Effector CD4-positive, alpha-beta T cell (primary cell): ENCODE measurements at places on chromosomes 5 and 9.

DNA sequence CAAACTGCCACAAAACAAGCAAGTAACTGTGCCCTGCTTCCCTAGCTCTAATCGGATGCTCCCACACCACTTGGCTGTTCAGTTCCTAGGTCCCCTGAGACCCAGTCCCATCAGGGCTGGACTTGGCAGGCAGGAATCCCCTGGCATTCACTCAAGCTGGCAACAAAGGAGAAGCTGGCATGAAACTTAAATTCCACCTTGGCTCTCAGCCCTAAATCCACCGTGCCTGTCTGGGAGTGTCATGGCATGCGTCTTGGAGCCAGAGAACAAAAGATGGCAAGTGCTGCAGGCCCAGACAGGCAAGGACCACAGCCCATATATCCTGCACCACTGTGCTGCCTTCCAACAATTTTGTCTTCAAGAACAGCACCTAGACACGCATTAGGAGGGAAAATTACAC is 38.2 kb downstream of the ETF1 start:
- DNase-seq: no peak

- no peak for DNase-seq
These were observed 1019.5 kb upstream of the SEMA6A start for GRCh38 chr5:117594166-117594565.

DNA sequence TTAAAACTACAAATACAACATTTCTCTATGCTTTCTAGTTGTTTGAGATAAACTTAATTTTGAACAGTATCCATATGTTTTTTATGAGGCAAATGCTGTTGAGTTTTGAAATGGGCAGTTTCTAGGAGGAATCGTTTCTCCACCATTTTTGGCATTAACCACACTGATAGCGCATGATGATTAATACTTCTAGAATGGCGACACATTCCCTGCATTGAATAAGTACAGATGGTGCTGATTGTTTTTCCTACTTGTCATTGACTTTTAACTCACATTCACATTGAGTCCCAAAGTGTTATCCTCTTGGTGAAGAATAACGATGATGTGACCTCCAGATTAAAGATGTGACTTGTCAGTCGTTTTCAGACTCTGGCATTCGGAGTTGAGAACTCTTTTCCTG is 6.5 kb upstream of the CCDC192 start:
- DNase-seq: no peak

- DNase-seq: no peak
These were observed 420.8 kb upstream of the GRAMD2B start for GRCh38 chr5:126002222-126002897.

- DNase-seq: no peak
These were observed 1.9 kb upstream of the DAP start for GRCh38 chr5:10762776-10763500.

GRCh38 chr9:89395931-89396710 is 77.8 kb downstream of the SECISBP2 start:
- DNase-seq: no peak

- no peak for DNase-seq
These were observed 364.6 kb upstream of the TRPC7 start for GRCh38 chr5:136729901-136730355.

DNA sequence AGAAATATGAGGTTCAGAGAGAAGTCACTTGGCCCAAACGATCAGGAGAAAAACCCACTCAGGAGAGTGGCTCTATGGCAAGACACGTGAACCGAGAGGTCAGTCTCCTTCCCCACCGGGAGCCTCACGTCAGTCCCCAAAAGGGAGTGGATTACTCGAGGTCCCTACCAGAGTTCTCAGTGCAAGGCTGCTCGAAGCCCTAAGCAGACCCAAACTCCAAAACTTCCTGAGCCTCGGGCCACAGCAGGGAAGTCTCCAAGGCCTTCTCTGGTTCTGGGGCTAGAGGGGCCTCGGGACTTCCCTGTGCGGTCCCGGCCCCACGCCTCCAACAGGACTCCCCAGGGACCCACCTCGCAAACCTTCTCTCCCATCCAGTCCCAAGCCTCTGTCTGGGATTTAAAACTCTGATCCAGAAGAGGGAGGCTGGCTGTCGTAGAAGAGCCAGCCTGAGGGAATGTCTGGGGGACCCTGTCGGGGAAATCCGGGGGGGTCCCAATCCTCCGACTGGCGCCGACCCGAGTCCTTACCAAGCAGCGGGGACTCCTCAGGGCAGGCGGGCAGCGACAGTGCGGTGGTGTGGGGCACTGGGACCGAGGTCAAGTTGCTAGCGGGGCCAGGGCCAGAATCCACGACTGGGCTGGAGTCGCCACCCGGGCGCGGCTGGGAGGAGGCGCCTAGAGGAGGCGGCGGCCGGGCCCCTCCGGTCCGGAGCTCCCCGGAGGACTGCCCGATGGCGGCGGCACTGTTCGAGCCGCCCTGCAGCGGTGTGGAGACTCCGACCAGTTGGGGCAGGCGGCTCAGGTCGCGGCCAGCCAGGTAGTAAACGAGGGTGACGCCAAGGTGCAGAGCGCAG is 679 bp downstream of the B4GALT1 start:
- DNase-seq: no peak

DNA sequence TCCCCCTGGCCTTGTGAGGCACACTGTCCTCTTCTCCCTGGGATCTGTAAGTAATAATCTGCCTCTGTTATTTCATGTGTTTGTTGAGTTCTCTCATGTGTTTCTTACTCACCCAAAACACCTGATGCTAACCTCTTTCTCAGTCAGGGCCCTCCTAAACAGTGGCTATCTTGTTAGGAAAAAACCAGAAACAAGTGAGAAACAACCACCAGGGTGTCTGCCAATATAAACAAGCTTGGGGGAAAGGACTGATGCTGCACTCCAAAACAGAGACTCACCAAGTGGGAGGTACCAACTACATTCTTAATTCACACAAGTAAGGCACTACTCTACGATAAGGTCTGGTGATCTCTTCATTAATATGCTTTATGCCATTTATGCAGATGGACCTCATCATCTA is 564.4 kb downstream of the SEMA5A start:
- no peak for DNase-seq

DNA sequence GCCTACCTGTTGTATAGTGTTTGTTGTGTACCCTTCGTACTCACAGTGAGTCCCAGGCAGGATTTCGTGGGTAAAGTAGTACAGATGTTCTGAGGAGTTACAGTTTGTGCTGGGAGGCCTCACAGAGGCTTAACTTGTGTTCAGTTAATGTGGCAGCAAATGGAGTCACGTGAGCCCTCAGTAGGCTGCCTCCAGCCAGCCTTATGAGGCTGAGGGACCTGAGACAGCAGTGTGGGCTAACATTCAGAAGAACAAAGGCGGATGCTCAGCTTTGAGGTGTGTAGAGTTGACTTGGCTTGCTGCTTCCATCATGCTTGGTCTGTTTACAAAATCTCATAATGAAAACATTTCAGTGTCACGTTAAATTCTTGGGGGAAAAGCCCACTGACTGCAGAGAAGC is 118.1 kb downstream of the TRIO start:
- no peak for DNase-seq

- no peak for DNase-seq
These were observed 4.6 kb upstream of the TRAF2 start for GRCh38 chr9:136881691-136882108.

GRCh38 chr9:108434502-108434901 is 421.3 kb downstream of the ACTL7B start:
- DNase-seq: no peak

GRCh38 chr9:16637218-16637617 is 233.3 kb downstream of the BNC2 start:
- no peak for DNase-seq

- no peak for DNase-seq
These were observed 5.0 kb downstream of the FAM163B start for GRCh38 chr9:133604214-133604613.

- DNase-seq: no peak
These were observed 39.0 kb upstream of the ZSWIM6 start for GRCh38 chr5:61293071-61293470.

GRCh38 chr5:4576908-4577307 is 563.2 kb upstream of the ADAMTS16 start:
- no peak for DNase-seq

DNA sequence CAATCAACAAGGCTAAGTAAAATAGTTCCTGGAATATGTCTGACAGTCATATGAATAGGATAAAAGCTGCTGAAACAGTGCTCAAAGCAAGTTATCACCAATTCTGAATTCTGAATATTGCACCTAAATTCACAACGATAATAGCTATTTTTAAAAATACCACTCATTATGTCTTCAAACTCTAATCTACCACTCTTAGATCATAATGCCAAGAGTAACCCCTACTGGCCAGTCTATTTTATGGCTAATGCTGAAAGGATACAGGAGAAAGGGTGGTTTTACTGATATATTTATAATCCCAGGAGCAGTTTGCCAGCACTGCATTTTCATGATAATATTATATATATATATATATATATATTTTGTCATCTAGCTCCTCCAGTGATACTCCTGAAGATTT is 232.8 kb downstream of the PDE4D start:
- DNase-seq: no peak

GRCh38 chr9:97557606-97558095 is 56.2 kb downstream of the TMOD1 start:
- no peak for DNase-seq

- no peak for DNase-seq
These were observed 12.9 kb downstream of the GRXCR2 start for GRCh38 chr5:145859897-145860296.

- no peak for DNase-seq
These were observed 7.7 kb upstream of the SEMA5A start for GRCh38 chr5:9553561-9553960.

DNA sequence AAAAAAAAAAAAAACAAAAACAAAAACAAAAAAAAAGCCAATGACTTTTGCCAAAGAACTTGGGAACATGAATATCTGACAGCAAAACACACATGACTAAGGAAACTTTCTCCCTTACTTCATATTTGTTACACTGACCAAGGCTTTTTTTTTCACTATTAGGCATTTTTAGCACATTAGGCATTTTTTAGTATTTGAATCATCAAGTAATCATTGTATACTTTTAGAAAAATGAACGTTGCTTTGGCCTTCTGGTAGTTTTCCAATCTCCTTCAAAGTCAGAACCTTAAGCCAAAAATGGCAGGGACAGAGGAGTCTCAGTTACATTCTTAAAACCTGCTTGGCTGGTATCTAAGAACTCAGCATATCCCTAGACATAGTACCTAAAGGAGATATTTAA is 19.3 kb downstream of the NREP start:
- DNase-seq: no peak

DNA sequence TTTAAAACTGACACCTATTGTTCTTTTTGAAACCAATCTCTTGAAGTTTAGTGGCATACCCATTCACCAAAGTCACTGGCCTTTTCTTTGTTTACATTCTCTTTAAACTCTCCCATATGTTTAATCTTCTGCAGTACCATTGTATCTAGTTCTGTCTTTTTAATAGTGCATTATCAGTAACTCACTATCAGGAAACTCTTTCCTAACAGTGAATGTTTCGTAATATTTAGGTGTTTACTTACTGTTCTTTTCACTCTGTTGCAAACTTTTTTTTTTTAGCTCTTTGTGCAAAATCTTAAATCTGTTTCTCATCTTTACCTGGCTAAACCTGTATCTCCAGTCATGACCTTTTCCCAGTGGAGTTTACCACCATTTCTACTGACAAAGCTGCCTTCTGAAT is 17.2 kb downstream of the SMAD5 start:
- no peak for DNase-seq

- no peak for DNase-seq
These were observed 40.0 kb downstream of the NACC2 start for GRCh38 chr9:136054798-136055714.

DNA sequence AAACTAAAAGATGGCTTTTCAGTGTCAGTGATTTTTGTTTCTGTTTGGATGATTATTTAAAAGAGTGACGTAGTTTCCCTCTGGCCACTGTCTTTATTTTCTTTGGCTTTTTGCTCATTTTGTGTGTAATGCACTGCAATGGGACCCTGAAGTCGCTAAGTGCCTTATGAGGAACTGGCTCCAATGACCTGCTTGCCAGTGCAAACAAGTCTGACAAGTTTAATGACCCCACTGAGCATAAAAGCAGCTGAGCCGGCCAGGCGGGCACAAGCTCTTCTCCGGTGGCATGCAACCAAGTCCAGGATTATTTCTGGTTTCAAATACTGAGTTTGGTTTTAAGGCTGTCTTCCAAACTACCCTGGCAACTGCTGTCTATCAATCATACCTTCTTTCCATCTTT is 15.6 kb upstream of the GNA14 start:
- no peak for DNase-seq

- no peak for DNase-seq
These were observed 35.2 kb upstream of the TNFSF8 start for GRCh38 chr9:114965564-114965963.
